ENCODE measurements at places on chromosomes 2 and 18. TPM values are rescaled to one million over a fixed set of nuclear protein-coding genes. Genes with fewer than 3 reads are reported as not detected.

PLGLB1 gene
- 0.38 TPM for total RNA-seq

TNFRSF11A gene
- 6.2 TPM for total RNA-seq

- no peak for DNase-seq
These were observed 9.3 kb upstream of the SLC14A2 start for GRCh38 chr18:45606007-45606406.

GULP1 gene
- 35.7 TPM for total RNA-seq

GRCh38 chr2:138615257-138615656, 113.7 kb downstream of the SPOPL start:
- DNase-seq: no peak

DNA sequence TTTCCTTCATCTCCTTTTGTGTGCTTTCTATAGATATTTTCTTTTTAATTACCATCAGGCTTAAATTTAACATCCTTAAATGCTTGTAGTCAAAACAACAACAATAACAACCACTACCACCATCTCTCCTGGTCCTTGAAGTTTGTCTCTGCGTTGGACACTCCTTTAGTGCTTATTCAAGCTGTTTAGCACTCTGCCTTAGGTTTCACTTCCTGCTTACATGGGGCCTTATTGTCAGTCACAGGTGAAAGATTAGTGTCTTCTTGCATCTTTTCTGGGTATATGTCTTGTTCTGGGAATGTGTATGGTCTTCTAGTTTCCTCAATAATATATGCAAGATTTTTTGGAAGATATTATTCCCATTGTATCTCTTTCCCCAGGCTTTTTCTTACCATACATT, 240.1 kb upstream of the NXPH2 start:
- no peak for DNase-seq

GRCh38 chr2:10369269-10370255, 66.9 kb downstream of the HPCAL1 start:
- no peak for DNase-seq

SNTG2 gene
- 5.0 TPM for total RNA-seq

DNA sequence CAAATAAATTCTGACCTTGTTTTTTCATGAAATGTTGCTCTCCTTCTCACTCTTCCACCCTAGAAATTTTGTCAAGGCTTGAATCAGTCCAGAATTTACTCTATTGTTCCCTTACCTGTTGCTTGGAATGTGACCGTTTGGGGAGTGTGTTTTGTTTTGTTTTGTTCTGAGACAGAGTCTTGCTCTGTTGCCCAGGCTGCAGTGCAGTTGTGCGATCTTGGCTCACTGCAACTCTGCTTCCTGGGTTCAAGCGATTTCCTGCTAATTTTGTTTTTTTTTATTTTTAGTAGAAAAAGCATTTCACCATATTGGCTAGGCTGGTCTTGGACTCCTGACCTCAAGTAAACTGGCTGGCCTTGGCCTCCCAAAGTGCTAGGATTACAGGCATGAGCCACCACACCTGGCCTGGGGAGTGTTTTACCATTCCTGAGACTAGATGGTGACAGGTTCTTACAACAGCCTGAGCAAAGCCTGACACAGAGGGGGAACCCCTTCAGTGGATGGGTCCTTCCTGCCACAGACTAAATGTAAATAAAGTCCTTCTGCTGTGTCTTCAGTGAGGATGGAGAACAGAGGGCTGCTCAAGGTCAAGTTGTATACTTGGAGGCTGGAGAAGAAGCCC, 52.0 kb downstream of the HAUS1 start:
- no peak for DNase-seq

- no peak for DNase-seq
These were observed 22.5 kb upstream of the SULT1C2 start for GRCh38 chr2:108266218-108266617.

PAX8 gene
- total RNA-seq: 0.28 TPM

DNA sequence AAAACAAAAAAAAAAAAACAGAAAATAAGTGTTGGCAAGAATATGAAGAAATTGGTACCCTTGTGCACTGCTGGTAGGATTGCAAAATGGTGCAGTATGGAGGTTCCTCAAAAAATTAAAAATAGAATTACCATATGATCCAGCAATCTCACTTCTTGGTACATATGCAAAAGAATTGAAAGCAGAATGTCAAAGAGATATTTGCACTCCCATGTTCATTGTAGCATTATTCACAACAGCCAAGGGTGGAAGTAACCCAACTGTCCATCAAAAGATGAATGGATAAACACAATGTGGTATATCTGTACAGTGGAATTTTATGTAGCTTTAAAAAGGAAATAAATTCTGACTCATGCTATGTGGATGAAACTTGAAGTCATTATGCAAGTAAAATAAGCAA, 72.8 kb upstream of the POU3F3 start:
- DNase-seq: no peak

C2orf81 gene
- 1.2 TPM for total RNA-seq

DNA sequence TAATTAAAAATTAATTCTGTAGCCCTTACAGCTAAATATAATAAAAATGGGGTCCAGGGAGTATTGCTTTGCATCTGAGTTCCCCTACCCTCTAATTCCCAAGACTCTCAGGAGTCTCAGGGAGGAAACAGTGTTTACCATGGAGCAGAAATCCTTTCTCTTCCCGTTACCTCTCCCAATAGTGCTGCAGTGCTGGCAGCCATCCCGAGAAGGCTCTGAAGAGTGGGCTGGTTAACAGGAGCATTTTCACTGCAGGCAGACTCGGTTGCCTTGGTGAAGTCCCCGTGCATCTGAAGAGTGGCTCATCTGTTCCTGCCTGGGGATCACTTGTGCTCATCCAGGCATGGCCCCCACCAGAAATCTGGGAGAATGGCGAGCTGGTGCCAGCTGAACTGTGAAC, 41.8 kb upstream of the TMEM178A start:
- DNase-seq: no peak

DNA sequence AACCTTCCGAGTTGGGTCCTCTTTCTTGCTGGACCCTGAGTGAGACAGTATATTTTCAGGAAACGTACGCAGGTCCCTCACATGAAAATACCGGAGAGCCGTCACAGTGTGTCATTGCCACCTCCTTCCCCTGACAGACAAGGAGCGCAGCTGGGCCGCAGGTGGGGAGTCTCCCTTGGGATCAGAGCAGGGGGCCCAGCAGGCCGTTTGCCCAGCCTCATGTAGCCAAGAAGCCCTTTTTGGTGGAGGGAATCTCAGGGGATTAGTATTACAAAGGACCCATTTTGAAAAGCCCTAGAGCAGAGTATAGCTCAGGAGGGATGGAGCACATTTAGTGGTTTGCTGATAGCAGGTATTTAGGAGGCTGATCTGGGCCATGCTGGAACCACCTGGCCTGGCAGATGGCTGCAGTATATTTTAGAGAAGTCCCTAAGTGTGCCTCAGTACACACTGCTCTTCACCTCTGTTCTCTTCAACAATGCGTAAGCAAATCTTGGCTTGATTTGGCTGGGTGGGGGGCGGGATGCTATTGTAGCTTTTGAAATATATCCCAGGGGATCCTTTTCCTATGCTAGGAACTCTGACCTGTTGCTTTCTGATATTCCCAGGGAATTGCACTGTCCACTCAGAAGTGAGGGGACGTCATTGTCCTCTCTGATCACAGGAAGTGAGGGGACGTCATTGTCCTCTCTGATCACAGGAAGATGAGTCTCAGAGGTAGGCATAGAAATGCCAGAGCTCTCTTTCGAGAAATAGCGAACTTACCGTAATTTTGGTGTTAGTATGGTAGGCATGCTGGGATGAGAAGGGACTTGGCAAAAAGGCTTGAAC, 171.9 kb downstream of the HRH4 start:
- no peak for DNase-seq

DNA sequence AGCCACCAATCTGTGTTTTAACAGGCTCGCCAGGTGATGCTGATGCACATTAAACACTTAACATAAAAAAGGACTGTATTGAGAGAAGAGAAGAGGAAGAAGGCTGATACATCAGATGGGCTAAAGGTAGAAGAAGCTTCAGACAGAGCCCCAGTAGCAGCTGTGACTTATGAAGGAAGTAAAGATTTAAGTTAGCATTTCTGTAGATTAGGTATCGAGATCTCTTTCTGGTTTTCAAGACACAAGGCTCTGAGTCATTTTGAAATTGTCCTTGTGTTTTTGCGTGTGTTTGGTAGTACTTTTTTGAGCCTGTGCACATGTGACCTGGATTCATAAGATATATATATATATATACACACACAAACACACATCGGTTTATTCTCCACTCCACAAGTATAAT, 40.6 kb upstream of the GCFC2 start:
- DNase-seq: no peak

CPO gene
- 0.16 TPM for total RNA-seq

DNA sequence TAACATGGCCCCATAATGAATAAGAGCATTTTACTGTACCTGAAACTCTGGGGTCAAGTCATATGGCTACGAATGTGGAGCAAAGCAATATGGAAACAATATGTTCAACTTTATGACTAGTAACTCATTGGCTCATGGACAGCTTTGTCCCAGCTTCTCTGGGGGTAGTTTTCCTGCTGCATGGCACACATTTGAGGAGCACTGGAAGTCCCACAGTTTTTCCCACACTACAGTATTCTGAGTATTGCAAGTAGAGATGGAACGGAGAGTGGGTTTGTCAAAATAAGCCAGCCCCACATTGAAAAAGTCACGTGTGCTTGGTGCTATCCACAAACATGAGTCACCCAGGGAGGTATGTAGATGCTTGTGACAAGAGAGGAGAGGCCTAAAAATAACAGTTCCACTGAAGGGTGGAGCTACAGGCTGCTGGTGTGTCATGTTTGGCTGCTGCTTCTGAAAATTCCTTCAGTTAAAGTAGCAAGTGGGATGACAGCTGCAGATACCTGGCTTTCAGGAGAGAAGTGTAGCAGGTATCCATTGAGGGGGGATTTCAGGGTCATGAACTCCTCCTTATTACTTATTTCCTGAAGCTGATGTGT, 48.2 kb upstream of the CTAGE1 start:
- no peak for DNase-seq
